ENCODE measurements at places on chromosomes 1 and 21.
A peak's percentile ranks its signal among the peaks of the same experiment; 100 is the strongest.

DNA sequence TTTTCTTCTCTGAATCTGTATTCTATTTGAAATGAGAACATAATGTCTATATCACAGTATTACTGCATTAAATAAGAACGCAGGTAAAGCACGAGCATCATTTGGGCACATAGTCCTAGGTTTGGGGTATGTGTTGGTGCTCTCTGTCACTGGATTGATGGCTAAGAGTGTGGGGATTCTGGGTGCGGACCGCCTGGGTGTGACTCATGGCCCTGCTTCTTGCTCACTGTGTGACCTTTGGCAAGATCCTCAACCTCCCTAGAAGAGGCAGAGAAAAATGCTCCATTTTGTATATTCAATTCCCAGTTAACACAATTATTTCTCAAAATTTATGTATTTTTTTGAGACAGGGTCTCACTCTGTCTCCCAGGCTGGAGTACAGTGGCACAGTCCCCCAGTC lies 99.7 kb downstream of the LAMC2 start:
- DNase-seq: no peak

DNA sequence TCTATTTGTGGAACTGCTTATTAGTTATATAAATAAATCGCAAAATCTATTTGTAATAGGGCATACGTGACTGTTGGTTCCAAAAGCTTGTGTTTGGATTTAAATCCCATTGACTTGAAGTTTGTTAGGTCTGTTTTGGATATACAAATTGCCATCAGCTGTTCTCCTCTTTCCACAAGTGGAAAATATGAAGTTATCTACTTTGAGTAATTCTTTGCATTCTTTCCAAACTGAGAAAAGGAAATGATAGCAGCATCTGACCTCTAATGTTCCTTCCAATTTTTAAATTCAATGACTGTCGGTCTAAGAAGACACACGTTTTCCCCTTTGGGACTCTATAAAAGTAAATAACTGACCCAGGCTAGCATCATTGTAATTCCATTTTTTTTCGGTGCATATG lies 165.7 kb upstream of the SGIP1 start:
- DNase-seq: no peak

- DNase-seq: peak; percentile 43
These were observed 14.0 kb upstream of the NCF2 start for GRCh38 chr1:183604038-183604808.

- no peak for DNase-seq
These were observed 70.1 kb upstream of the ROR1 start for GRCh38 chr1:63703701-63704107.

- DNase-seq: no peak
These were observed 23.5 kb downstream of the GLIS1 start for GRCh38 chr1:53715478-53715877.

DNA sequence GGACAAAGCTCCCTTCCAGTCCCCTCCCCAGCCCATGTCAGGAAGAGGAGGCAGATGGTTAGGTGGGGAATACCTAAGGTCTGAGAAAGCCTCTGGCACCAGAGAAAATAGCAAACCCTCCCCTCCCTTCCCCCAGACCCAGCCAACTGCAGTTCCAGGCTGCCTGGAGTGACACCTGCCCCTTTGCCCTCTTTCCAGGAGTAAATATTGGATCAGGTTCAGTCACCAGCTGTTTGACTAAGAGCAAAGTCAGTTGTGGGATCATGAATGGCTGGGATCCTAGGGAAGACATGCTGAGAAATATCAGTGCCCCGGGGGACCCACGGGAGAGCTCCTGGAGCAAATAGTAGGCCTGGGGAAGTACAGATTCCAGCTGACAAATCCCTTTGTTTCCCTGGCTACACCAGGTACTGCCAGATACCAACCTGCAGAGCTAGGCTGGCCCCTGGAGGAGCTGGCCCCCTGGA lies 12.2 kb upstream of the CDK18 start:
- no peak for DNase-seq

DNA sequence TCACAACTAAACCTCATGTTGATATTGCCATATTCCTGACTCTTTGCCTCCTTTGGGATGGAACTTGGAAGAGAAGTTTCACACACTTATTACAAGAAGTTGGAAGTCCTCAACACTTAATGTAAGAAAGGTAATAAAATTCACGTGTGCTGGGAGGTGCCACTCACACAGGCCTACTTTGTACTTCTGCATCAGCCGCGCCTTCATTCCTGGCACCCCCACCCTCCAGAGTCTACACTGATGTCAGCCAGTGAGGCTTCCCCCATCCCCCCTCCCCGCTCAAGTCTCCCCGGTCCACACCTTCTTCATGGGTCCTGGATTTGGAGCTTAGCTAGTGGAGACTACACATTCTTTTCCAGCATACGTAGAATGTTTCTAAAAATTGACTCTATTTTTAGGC lies 24.8 kb upstream of the SLC45A1 start:
- no peak for DNase-seq

GRCh38 chr1:237887542-237887941 lies 3.2 kb downstream of the ZP4 start:
- DNase-seq: no peak

- no peak for DNase-seq
These were observed 5.5 kb downstream of the TNFRSF25 start for GRCh38 chr1:6460301-6461050.

- DNase-seq: no peak
These were observed 498.7 kb upstream of the NFIA start for GRCh38 chr1:60583696-60584095.

DNA sequence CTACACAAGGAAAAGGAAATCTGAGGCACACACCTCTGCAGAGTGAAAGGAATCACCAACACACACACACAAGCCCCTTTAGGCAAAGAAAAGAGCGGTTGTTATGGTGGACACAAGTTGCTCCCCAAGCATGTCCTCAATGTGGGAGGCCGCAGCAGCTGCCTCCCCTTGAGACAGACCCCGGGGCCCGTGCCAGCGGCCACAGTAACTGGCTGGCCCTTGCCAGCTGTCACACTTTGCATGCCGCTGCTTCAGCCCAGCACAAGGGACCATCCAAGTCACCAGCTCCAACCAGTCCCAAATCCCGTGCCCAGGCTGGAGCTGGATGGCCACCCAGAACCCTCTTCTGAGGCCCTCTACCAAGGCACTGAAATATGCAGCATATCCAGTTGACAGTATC lies 2.9 kb upstream of the OLIG1 start:
- DNase-seq: no peak

GRCh38 chr1:70205071-70205433 lies 327 bp downstream of the LRRC40 start:
- no peak for DNase-seq

DNA sequence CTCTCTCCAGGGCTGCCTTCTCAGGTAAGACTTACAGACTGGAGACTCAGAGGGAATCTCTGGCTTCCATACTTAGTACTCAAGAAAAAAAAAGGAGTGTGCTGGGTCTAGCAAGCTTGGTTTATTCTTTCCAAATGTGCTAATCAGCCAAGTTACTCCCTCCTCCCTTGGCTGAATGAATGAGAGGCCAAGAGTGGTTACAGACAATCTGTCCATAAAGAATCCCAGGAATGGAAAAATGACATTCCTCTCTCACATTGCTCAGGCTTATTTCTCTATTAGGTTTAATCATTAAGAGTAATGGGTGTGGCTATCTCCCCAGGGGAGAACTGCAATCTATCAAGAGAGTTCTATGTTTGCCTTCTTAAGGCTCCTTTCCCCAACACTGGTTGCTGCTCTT lies 547.3 kb upstream of the PLXNA2 start:
- DNase-seq: no peak

GRCh38 chr21:44880405-44881197 lies 7.1 kb upstream of the PTTG1IP start:
- no peak for DNase-seq

GRCh38 chr1:5304702-5305101 lies 650.3 kb downstream of the AJAP1 start:
- no peak for DNase-seq

DNA sequence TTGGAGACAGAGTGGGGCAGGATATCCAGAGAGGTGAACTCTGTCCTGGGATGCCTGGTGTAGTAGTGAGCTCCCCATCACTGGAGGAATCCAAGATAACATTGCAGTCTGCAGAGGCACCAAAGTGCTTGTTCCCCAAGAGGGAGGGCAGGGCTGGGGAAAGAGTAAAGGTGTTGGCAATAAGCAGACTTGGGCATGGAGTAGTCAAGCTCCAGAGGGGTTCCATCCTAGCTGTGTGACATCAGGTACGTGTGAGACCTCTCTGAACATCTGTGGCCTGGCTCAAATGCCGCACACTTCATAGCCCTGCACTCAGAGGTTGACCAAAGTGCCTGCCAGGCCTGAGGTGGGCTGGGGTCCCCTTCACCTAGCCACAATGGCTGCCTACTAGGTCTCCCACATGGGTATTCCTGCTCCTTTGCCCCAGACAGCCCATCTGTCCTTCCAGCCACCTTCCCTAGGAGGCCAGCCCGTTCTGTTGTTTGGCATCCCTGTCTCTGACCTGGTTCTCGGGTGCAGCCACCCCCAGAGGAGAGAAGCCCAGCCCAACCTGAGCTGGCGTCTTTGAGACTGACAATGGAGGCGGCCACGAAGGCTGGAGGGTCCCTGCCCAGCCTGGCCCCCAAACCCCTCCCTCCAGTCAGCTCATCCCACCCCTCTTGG lies 2.8 kb upstream of the ARF1 start:
- no peak for DNase-seq

- DNase-seq: no peak
These were observed 2.9 kb upstream of the BSND start for GRCh38 chr1:54995835-54996234.

DNA sequence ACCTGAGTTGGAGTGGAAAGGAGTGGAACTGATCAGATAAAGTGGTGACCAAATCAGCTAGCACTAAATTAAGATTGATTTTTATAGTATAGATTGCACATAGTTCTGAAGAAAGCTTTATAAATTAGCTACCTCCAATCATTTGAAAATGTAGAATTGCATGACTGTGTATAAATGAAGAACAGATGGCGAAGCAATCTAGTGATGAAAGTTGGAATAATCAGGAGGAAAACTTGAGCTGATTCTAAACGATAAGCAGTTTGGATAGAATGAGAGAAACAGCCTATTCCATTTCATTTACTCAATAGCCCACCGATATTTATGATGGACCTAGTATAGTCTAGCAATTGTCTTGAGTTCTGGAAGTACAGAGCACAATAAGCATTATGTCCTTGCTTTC lies 661.5 kb downstream of the PLA2G4A start:
- no peak for DNase-seq

DNA sequence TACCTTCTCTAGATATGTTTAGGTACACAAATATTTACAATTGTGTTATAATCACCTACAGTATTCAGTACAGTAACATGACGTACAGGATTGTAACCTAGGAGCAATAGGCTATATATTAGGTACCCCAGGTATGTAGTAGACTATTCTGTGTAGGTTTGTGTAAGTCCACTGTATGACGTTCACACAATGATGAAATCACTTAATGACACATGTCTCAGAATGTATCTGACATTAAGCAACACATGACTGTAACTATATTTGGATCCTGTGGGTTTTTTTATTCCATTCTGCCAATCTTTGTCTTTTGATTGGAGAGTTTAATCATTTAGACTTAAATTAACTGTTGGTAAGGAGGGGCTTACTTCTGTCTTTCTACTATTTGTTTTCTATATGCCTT lies 52.1 kb downstream of the STYXL2 start:
- DNase-seq: no peak

DNA sequence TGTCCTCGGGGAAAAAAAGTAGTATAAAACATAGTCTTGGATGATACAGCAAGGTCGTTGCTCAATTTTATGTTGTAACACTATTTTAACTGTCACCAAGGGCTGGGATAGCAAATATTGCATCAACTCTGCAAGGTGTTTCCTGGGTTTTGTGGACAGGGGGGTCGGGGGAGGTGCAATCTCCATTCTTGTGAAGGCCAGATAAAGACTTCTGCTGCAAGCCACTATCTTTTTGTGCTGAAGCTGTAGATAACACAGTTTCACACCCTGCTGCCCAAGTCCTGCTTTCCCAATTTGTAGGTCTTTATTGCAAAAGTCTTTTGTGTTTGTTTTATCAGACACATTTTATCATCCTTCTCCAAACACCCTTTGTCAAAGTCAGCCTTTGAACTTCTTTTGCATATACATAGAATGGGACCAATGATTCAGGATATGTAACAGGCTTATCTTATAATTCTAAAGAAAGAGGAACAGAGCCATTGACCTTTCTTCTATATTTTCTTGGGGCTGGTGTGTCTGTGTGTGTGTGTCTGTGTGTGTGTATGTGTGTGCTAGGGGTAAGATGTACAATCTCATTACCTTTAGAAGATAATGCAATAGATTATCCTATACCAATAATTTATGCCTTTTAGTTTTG lies 140.6 kb downstream of the RUNX1 start:
- DNase-seq: no peak

GRCh38 chr1:209860293-209860881 lies 32.6 kb downstream of the UTP25 start:
- peak; percentile 91 for DNase-seq

DNA sequence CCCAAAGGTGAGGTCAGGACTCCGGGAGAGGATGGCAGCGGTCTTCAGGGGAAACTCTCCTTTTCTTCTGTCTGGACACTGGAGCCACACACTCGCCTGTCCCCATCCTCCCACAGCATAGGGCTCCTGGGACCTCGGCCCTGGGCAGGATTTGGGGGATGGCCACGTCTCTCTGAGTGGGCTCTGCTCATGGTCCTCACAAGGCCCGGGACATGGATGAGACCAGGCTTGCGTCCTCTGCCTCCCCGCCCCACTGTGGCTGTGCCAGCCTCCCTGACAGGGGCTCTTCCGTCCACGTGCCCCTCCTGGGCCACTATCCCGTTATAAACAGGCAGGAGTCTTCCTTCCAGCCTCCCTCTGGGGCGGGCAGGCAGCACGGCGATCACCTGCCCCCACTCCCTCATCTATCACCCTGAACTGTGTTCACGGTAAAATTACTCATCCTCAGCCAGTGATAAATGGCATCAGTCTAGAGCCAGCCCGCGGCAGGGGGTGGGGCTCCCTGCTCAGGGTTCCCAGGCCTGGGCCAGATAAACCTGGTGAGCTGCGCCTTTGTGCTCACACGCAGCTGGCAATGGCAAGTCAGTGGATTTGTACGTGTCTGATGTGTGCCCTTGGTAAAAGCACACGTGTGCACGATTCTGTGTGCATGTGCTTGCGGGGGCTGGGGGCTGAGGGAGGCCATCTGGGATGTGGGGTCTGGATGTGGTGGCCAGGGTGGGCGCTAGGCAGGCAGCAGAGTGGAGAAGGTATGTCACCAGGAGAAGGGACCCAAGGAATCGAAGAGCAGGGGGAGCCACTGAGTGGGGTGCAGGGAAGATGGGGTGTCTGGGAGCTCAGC lies 12.6 kb upstream of the SAMD11 start:
- peak; percentile 63 for DNase-seq

GRCh38 chr1:167280912-167281311 lies 60.2 kb downstream of the POU2F1 start:
- DNase-seq: no peak

GRCh38 chr1:64659478-64660138 lies 85.3 kb upstream of the RAVER2 start:
- DNase-seq: no peak
